ENCODE measurements at places on chromosomes 7 and 10. TPM values are rescaled to one million over a fixed set of nuclear protein-coding genes. Genes with fewer than 3 reads are reported as not detected.

Gene FEZF1
- not detected for total RNA-seq

Gene UBTD1
- 0.50 TPM for total RNA-seq

Gene ANKRD1
- total RNA-seq: not detected

Gene SKIDA1
- total RNA-seq: 0.33 TPM

Gene CNPY1
- total RNA-seq: not detected

Gene CDK14
- total RNA-seq: not detected

Gene OPN4
- not detected for total RNA-seq

Gene ATP6V0A4
- not detected for total RNA-seq

Gene UNCX
- not detected for total RNA-seq

Gene SAMD9
- 80.1 TPM for total RNA-seq

Gene SFRP5
- total RNA-seq: not detected

Gene SYT15B
- total RNA-seq: 0.19 TPM

Gene MYL10
- not detected for total RNA-seq

Gene RAB19
- 6.9 TPM for total RNA-seq

Gene GIMAP4
- total RNA-seq: 335 TPM

DNA sequence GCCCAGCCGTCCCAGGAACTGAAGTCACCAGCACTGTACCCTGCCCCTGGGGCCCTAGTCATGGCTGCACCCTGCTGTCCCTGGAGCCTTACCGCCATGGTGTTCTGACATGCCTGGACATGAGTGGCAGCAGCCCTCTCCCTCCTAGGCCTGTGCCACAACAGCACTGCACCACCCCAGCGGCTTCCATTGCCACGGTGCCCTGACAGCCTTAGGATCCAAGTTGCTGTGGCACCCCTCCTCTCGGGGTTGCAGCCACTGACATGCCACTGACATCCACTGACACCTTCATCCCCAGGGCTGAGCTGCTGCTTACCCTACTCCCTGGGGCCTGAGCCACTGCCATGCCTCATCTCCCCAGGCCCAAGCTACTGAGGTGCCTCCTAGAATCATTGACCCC lies 39.6 kb upstream of the SHH start:
- H3K27me3 ChIP-seq: peaks cover 8% of the 10 kb centered on the region
- no peak overlapping the region for H3K27ac ChIP-seq
- H3K36me3 ChIP-seq: no peaks in the 10 kb centered on the region
- DNase-seq: no peak

DNA sequence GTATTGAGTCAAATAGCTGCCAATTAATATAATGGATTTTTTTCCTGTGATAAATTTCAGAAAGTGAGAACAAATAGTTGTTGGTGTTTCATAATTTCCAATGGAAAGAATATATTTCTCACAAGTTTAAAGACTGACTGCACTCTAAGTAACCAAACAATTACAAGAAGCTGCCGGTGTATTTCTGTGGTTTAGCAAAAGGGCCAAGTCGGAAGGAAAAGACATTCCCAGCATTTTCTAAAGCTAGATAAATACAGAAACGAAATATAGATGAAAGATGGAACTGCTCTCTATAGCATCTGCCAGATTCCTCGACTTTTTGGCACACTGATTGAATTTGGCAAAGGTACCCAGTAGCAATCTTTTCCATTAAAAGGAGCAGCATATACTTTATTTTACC lies 92.7 kb upstream of the MKX start:
- no peaks in the 10 kb centered on the region for H3K27me3 ChIP-seq
- DNase-seq: no peak
- no peak overlapping the region for H3K4me3 ChIP-seq
- no peaks in the 10 kb centered on the region for H3K4me1 ChIP-seq
- no peak overlapping the region for H3K27ac ChIP-seq

- H3K27ac ChIP-seq: no peak overlapping the region
- H3K4me1 ChIP-seq: no peaks in the 10 kb centered on the region
- no peaks in the 10 kb centered on the region for H3K27me3 ChIP-seq
- H3K36me3 ChIP-seq: no peaks in the 10 kb centered on the region
Measured at GRCh38 chr7:87810130-87810529, 66.0 kb downstream of the SLC25A40 start.

- H3K4me1 ChIP-seq: no peaks in the 10 kb centered on the region
- no peaks in the 10 kb centered on the region for H3K36me3 ChIP-seq
Measured at GRCh38 chr10:124138883-124139348, 45.5 kb upstream of the CHST15 start.

GRCh38 chr10:60913071-60913470 lies 30.9 kb downstream of the RHOBTB1 start:
- H3K27ac ChIP-seq: no peak overlapping the region
- peaks cover 15% of the 10 kb centered on the region for H3K4me1 ChIP-seq
- no peak overlapping the region for H3K4me3 ChIP-seq
- no peaks in the 10 kb centered on the region for H3K36me3 ChIP-seq
- DNase-seq: no peak
- H3K27me3 ChIP-seq: peaks cover 21% of the 10 kb centered on the region

- H3K27ac ChIP-seq: no peak overlapping the region
- H3K4me1 ChIP-seq: peaks cover 23% of the 10 kb centered on the region
- H3K27me3 ChIP-seq: peaks cover 1% of the 10 kb centered on the region
- H3K36me3 ChIP-seq: peaks cover 4% of the 10 kb centered on the region
- DNase-seq: no peak
Measured at GRCh38 chr10:24871011-24871935, 81.1 kb downstream of the PRTFDC1 start.

DNA sequence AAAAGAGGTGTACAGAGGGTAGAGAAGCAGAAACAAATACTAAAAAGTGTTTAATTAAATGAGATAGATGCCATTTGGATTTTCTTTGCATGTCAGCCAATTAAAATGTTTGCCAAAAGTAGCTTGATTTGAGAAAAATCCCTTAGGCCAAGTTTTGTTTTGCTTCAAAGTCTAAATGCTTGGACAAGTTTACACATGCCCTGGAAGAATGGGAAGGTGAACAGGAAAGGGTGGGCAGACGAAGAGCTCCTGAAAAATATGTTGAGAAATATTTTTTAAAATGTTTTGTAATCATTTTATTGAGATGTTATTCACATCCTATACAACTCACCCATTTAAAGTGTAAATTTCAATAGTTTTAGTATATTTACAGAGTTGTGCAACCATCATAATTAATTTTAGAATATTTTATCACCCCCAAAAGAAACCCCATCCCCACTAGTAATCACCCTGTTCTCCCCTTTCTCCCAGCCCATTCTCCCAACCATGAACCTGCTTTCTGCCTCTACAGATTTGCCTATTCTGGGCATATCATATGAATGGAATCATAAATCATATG lies 98.5 kb upstream of the ANK3 start:
- no peak overlapping the region for H3K27ac ChIP-seq
- H3K4me3 ChIP-seq: no peak overlapping the region
- H3K27me3 ChIP-seq: no peaks in the 10 kb centered on the region

- H3K36me3 ChIP-seq: no peaks in the 10 kb centered on the region
- DNase-seq: no peak
- H3K4me1 ChIP-seq: no peaks in the 10 kb centered on the region
- H3K4me3 ChIP-seq: no peak overlapping the region
Measured at GRCh38 chr7:73921623-73922528, 60.9 kb downstream of the TMEM270 start.

- H3K4me3 ChIP-seq: no peak overlapping the region
- H3K27ac ChIP-seq: no peak overlapping the region
- DNase-seq: no peak
- H3K27me3 ChIP-seq: no peaks in the 10 kb centered on the region
- peaks cover 20% of the 10 kb centered on the region for H3K36me3 ChIP-seq
Measured at GRCh38 chr7:55502124-55502857, 70.0 kb downstream of the VOPP1 start.

- H3K36me3 ChIP-seq: no peaks in the 10 kb centered on the region
- H3K27me3 ChIP-seq: peaks cover 3% of the 10 kb centered on the region
- no peak overlapping the region for H3K4me3 ChIP-seq
- DNase-seq: no peak
- peaks cover 14% of the 10 kb centered on the region for H3K4me1 ChIP-seq
- no peak overlapping the region for H3K27ac ChIP-seq
Measured at GRCh38 chr10:511849-512191, 177.6 kb downstream of the DIP2C start.

DNA sequence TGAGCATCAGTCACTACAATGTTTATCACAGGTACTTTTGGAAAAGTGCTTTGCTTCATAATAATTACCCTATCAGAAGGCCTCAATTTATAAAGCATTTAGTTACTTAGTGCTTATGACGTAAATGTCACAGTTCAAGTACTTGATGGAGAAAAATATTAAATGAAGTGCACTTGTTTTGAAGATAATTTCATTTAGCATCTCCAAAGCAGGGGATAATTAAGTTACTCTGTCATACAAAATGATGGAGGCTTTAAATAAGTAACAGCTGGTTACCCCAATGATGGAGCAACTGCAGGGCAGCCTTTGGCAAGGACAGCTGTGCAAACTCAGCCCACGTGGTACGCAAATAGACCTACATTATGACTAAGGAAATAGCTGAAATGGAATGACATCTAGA lies 768.8 kb downstream of the GRM8 start:
- no peak overlapping the region for H3K4me3 ChIP-seq
- H3K27ac ChIP-seq: no peak overlapping the region
- H3K4me1 ChIP-seq: no peaks in the 10 kb centered on the region
- H3K36me3 ChIP-seq: no peaks in the 10 kb centered on the region

GRCh38 chr10:131869344-131869743 lies 31.5 kb upstream of the PPP2R2D start:
- no peak for DNase-seq
- H3K4me3 ChIP-seq: no peak overlapping the region
- no peak overlapping the region for H3K27ac ChIP-seq

DNA sequence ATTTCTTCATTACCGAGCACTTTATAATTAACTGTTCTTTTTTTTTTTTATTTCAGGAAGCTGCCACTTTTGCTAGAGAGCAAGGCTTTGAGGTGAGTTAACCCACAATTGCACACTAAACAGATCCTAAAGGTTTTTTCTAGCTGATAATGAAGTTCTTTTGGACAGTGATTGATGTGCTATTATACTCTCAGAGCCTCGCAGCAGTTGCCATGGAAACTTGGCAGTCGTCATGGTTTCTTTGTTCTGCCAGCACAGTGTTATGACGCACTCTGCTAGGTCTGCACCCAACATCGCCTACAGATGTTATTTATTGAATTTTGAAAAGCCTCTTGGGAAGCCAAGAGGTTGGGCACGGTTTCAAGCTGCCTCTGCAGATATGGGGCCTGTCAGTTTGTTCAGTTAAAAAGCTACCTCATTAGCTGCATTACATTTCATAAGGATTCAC lies 237.2 kb upstream of the KAT6B start:
- H3K27ac ChIP-seq: peak overlapping the region; percentile 84
- H3K36me3 ChIP-seq: peaks cover 14% of the 10 kb centered on the region
- peak overlapping the region; percentile 26 for H3K4me3 ChIP-seq
- DNase-seq: peak; percentile 92
- H3K27me3 ChIP-seq: no peaks in the 10 kb centered on the region

DNA sequence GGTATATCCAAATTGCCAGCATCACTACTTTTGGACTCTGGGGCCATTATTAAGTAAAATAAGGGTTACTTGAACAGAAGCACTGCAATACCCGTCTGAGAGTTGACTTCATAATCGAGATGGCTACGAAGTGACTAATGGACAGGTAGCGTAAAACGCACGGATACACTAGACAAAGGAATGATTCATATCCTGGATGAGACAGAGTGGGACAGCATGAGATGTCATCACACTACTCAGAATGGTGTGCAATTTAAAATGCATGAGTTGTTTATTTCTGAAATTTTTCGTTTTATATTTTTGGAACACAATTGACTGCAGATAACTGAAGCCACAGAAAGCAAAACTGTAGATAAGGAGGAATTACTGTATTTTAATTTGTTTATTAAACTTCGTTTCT lies 421.5 kb upstream of the LRGUK start:
- no peak for DNase-seq
- no peak overlapping the region for H3K4me3 ChIP-seq
- no peaks in the 10 kb centered on the region for H3K4me1 ChIP-seq
- peaks cover 2% of the 10 kb centered on the region for H3K36me3 ChIP-seq
- no peaks in the 10 kb centered on the region for H3K27me3 ChIP-seq
- H3K27ac ChIP-seq: no peak overlapping the region

GRCh38 chr10:124723826-124724225 lies 20.4 kb downstream of the FAM53B start:
- peaks cover 32% of the 10 kb centered on the region for H3K36me3 ChIP-seq
- H3K4me3 ChIP-seq: no peak overlapping the region
- no peak for DNase-seq
- no peaks in the 10 kb centered on the region for H3K27me3 ChIP-seq

- no peak for DNase-seq
- peaks cover 3% of the 10 kb centered on the region for H3K27me3 ChIP-seq
- H3K4me3 ChIP-seq: no peak overlapping the region
- no peaks in the 10 kb centered on the region for H3K4me1 ChIP-seq
Measured at GRCh38 chr7:140610204-140611165, 30.1 kb downstream of the DENND2A start.

GRCh38 chr7:111998326-111998725 lies 207.9 kb downstream of the DOCK4 start:
- H3K4me3 ChIP-seq: no peak overlapping the region
- H3K36me3 ChIP-seq: no peaks in the 10 kb centered on the region
- no peaks in the 10 kb centered on the region for H3K27me3 ChIP-seq
- DNase-seq: no peak
- H3K27ac ChIP-seq: no peak overlapping the region

- H3K27ac ChIP-seq: no peak overlapping the region
- H3K27me3 ChIP-seq: peaks cover 6% of the 10 kb centered on the region
- DNase-seq: no peak
- peaks cover 18% of the 10 kb centered on the region for H3K4me1 ChIP-seq
- H3K36me3 ChIP-seq: no peaks in the 10 kb centered on the region
- no peak overlapping the region for H3K4me3 ChIP-seq
Measured at GRCh38 chr10:88853155-88853881, 1.7 kb upstream of the ANKRD22 start.

DNA sequence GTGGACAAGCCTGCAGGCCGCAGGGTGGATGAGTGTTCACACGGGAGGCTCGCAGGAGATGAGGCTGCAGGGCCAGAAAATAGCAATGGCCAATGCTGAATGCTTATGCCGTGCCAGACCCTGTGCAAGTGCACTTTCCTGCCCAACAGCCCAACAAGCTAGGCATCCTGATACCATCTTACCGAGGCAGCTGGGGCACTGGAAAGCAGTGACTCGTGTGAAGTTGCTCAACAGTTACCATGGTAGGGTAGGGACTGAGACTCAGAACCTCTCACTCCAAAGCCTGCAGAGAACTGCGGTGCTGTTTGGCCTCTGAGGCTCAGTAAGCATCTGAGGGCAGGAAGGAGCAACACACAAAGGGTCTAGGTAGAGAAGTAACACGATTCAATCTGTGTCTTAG lies 43.7 kb downstream of the JAZF1 start:
- H3K27me3 ChIP-seq: no peaks in the 10 kb centered on the region
- H3K4me3 ChIP-seq: no peak overlapping the region
- no peaks in the 10 kb centered on the region for H3K36me3 ChIP-seq
- H3K27ac ChIP-seq: no peak overlapping the region
- no peaks in the 10 kb centered on the region for H3K4me1 ChIP-seq

- DNase-seq: no peak
- peaks cover 23% of the 10 kb centered on the region for H3K4me1 ChIP-seq
- H3K27ac ChIP-seq: no peak overlapping the region
- H3K36me3 ChIP-seq: no peaks in the 10 kb centered on the region
- H3K27me3 ChIP-seq: no peaks in the 10 kb centered on the region
- H3K4me3 ChIP-seq: no peak overlapping the region
Measured at GRCh38 chr7:42197451-42197850, 39.6 kb downstream of the GLI3 start.
